ENCODE measurements at places on chromosomes 11 and 22.

GRCh38 chr11:123526027-123526805 is 96.1 kb downstream of the GRAMD1B start:
- no peak for DNase-seq

DNA sequence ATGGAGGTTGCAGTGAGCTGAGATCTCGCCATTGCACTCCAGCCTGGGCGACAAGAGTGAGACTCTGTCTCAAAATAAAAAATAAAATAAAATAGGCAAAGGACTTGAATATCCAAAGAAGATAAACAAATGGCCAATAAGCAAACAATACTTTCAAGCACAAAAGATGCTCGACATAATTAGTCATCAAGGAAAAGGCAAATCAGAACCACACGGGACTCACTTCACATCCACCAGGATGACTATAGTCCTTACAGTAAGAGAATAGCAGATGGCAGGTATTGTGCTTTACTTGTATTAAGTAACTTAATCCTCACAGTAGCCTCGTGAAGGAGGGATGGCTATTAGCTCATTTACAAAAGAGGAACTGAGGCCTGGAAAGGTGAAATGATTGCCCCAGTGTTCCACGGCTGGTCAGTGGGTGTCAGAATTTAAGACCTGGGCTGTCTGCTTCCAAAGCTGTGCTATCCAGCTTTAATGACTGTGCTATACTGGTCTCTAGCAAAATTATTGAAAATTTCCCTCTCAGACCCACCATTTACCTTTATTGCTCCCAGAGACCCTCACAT is 40.2 kb upstream of the RBFOX2 start:
- DNase-seq, result no peak

DNA sequence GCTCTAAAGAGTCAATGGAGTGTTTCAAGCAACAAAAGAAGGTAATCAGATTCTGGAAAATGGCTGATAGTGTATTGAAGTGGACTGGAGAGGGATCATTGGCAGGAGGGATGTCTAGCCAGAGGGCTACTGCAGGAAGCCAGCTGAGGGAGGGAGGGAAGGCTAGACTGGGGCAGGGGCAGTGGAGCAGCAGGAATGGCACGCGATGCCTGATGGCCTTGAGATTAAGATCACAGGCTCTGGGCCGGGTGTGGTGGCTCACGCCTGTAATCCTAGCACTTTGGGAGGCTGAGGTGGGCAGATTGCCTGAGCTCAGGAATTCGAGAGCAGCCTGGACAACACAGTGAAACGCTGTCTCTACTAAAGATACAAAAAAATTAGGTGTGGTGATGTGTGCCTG is 47.5 kb upstream of the PRDM11 start:
- no peak for DNase-seq

GRCh38 chr11:128471138-128471661 is 116.2 kb downstream of the ETS1 start:
- DNase-seq, result no peak

DNA sequence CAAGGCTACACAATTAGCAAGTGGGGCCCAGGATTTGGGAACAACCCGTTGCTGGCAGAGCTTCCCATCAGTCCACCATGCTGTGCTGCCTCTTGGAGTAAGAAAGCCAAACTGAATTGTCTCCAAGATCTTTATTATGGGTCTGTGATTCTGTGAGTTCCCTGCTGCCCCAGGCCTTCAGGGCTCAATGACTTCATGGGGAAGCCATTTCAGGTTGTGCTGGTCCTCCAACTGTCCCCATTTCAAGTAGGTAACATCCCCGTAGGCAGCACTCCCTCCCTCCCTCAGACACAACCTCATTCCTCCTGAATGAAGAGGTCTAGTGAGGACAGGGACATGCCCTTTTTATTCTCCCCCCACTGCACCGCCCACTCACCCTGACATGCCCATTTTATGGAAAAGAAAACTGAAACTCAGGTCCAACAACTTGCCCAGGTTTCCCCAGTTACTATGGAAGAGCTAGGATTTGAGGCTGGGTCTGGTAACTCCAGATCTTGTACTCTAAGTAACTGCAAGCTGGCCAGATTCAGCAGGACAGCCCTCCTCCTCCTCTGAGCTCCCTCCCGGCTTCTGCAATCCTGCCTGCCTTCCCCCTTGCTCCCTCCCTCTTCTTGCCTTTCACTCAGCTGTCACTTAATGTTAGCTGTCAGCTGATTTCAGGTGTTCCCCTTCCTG is 8.2 kb upstream of the YWHAH start:
- DNase-seq, result no peak

DNA sequence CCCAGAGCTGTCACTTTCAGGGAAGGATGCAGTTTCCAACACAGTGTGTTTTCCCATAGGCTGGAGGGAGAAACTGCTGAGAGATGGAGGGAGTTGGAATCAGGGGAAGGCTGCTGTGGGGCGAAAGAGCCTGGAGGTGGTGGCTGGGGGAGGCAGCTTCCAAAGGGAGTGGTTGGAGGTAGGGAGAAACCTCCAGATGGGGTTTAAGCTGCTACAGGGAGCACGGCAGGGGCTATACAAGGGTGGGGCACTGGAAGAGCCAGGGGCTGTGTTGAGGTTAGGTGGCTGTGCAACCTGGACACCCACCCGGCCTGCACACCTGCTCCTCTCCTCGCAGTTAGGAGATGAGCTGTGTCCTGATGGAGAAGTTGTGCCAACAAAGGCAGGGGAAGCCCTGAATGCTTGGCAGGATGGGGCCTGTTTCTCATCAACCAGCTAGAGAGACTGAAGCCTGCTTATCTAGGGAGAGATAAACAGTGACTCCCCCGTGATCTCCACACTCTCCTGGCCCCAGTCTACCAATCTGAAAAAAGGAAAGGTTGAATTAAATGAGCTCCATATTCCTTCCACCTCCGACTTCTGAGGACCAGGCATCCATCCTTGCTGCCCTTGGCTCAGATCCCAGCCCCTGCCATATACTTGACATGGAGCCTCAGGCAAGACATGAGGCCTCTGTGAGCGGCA is 3.6 kb upstream of the SLCO2B1 start:
- no peak for DNase-seq

DNA sequence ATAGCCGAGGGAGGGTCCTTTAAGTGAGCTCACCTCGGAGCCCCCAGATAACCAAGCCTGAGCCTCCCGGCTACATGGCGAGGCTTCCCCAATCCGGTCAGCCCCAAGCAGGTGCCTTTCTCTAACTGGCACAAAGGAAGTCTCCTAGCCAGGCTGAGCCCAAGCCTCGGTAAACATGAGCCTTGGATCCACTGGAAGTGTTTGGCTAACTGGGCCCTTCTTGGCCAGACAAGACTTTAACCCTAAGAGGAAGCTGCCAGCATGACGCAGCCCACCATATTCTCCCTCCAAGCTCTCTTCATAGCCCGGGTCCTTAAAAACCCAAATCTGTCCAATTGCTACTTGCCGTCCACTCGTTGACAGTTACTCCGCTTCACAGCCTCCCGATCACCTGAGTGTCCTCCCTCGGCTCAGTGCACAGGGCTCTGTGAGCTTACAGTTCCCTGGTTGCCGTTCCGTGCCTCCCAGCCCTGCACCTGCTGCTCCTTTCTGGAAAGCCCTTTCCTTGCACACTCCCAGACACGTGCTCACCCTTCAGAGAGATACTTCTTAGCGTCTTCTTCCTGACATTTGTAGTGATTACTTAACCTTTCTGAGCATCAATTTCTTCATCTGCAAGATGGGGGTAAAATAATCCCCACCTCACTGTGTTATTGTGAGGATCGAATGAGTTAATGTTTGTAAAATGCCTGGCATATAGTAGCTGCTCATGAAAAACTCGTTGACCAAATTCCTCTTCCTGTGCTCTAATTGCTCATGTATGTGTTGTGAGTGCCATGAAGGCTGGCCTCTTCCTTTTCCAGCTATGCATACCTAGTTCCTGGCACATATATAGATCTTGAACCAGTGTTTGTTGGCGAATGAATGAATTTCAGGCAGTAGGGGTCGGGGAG is 25.6 kb downstream of the TXN2 start:
- DNase-seq, result no peak

- DNase-seq, result peak; percentile 52
These were observed 1327.0 kb downstream of the BRD1 start for GRCh38 chr22:48500471-48501230.

DNA sequence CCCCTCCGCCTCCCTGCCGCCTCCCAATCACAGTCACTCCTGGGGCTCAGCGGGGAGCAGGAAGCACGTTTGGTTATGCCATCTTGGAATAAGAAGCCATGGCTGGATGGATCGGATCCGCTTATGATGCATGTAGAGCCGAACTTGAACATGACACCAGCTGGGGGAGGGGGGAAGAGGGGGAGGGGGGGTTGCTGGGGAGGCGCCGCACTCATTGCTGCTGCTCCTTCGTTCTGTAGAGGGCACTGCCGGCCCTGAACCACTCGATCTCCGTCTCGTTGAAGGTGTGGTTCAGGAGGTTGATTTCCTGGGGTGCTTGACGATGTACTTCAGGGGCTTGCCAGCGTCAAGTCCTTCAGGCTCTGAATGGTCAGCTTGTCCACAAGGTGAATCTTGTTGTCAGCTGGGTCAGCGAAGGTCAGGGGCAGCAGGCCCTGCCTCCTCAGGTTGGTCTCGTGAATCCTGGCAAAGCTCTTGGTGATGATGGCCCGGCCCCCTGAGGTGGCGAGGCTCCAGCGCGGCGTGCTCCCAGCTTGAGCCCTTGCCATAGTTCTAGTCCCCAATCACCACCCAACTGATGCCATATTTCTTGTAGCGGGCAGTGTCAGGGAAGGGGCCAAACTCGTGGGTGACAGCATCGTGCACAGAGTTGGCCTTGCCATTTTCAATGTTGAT is 476.9 kb upstream of the ISX start:
- DNase-seq, result no peak

- peak; percentile 79 for DNase-seq
These were observed 66.8 kb downstream of the THAP12 start for GRCh38 chr11:76313913-76314740.

GRCh38 chr11:1792461-1792860 is 28.7 kb upstream of the CTSD start:
- DNase-seq, result no peak

- DNase-seq, result no peak
These were observed 22.5 kb upstream of the DAGLA start for GRCh38 chr11:61657566-61658290.
